Activated CD4-positive, CD25-positive, alpha-beta regulatory T cell treated with anti-CD3 and anti-CD28 coated beads, Interleukin-2, amount 50 U/mL, for 16 hours (primary cell): ENCODE measurements at places on chromosomes 13 and 19.

- no peak for DNase-seq
Observed at GRCh38 chr19:41426952-41427646, at the start of gene B3GNT8. B3GNT8 (minus strand) TSS chr19:41427374; CDS start chr19:41426778, 596 bp downstream.

DNA sequence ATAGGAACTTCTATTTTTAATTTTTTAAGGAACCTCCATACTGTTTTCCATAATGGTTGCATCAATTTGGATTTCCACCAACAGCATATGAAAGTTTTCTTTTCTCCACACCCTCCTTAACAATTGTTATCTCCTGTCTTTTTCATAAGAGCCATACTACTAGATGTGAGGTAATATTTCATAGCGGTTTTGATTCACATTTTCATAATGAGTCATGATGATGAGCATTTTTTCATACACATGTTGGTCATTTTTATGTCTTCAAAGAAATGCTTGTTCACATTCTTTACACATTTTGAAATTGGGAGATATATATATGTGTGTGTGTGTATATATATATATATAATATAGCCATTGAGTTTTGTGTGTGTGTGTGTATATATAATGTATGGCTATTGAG, 420.3 kb upstream of the PCDH9 start:
- DNase-seq = no peak

DNA sequence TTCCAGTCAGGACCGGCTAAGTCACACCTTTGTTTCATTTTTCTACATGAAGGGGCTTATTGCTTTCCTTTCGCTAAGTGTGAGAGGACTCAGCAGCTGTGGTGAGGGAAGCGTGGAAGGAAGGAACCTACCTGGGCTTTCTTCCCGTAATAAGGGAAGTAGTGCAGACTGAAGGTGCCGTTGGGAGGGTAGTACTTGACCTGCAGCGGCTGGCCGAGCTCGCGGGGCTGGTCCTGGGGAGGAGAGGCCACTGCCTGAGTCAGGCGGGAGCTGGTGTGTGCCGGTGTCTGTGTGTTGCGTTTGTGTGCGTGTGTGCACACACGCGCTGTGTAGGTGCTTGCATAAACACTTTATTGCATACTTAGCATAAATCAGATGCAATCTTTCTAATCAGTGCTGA, 7.7 kb downstream of the ATP4B start:
- no peak for DNase-seq

- no peak for DNase-seq
Observed at GRCh38 chr13:70723732-70724131, 615.5 kb upstream of the KLHL1 start.

DNA sequence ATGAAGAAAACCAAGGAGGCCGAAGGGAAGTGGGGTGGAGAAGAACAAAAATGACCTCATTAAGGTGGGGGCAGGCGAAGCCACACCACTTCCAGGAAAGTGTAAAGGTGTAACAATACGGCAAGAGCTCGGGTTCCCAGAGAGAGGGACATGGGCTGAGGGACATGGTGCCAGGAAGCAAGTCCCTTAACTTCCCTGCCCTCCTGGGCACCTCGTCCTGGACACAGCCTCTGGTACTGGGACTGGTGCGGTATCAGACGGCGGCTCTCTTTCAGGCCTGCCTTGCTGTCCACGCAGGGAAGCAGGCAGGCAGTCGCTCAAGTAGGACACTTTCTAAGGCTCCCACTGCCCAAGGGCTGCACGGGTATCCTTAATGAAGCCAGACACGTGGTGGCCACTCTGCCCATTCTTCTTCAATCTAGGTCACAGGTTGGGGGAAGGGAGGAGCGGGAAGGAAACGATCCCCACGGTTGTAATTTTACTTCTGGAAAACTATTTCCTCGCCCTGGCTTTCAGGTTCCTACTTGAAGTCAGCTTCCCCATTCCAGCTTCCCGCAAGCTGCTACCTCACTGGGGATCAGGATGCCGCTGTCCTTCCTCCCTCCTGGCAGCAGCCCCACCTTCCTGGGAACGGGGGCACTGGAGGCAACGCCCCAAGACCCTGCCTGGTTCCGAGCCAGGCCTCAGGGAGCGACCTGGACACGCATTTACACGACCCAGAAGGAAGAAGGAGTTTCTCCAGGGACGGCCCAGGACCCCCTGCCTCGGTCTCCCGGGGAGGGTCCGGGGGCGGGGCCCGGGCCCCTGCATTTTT, 1.2 kb downstream of the AP3D1 start:
- DNase-seq = no peak

DNA sequence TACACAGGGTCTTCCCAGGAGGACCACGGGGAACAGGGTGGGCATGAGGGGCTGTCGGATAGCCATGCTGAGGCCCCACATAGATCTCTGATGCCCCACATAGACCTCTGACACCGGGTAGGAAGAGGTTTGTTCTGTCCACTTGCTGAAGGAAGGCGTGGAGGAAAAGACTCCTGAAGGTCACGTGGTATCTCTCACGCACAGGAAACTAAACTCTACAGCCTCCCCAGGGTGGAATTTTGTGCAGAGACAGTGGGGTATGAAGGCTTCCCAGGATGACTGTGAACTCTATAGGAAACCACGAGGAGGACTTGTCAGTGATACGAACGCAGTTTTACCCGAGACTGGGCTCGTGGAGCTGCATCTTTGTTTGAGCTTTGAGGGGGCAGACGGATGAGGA, 2.8 kb downstream of the EVI5L start:
- DNase-seq = no peak

DNA sequence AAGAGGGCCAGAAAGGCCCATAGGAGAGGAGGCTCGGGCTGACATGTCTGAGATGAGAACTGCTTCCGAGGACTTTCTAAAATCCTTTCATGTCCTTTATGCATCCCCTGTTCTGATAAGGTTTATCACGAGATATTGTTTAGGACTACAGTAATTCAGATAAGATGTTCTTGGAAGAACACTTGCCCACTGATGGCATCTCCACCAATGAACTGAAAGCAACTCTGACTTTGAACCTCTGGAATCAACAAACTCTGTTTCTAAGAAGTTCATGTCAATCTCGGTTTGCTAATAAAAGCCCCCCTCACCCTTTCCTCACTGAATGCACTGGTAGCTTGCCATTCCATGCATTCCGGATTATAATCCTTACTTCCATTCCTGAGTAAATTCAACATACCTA, 90.9 kb downstream of the FGF9 start:
- DNase-seq = no peak
